ENCODE measurements at places on chromosomes 1 and 21.

- no peak for DNase-seq
These were observed 110.1 kb upstream of the ATP1A1 start for GRCh38 chr1:116262995-116263385.

GRCh38 chr1:14866911-14867612 is 268.6 kb downstream of the KAZN start:
- DNase-seq, result no peak

DNA sequence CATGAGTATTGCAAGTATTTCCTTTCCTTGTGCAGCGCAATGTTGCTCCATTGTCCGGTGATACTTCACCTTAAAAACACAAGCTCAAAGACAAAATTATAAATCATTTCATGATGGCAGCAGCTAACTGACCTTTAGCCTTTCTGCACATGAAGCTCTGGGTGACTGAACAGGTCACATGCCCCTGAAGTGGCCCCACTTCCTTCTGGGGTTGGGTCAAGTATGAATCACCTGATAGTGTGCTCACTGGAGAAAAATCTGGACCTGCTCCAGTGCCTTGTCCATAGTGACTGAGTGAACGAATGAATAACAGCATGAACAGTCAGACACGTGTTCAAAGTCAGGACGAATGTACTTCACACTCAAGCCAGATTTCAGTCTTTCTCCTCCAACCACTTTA is 658.9 kb downstream of the NPHP4 start:
- DNase-seq, result no peak

DNA sequence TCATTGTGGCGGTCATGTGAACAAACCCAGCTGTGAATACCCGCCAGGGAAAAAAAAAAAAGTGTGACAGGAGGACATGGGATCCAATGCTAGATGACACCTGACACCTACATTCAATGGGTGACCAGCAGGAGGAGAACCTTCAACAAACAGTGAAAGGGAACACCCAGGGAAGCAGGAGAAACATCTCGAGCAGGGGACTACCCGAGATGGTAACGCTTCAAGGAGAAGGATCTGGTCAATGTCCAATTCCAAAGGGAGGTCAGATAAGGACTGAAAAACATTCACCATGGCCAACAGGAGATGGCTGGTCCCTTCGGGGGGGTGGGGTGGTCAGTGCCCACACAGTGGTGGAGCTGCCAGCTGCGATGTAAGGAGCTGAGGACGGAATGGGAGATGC is 46.3 kb downstream of the PTPN14 start:
- no peak for DNase-seq

DNA sequence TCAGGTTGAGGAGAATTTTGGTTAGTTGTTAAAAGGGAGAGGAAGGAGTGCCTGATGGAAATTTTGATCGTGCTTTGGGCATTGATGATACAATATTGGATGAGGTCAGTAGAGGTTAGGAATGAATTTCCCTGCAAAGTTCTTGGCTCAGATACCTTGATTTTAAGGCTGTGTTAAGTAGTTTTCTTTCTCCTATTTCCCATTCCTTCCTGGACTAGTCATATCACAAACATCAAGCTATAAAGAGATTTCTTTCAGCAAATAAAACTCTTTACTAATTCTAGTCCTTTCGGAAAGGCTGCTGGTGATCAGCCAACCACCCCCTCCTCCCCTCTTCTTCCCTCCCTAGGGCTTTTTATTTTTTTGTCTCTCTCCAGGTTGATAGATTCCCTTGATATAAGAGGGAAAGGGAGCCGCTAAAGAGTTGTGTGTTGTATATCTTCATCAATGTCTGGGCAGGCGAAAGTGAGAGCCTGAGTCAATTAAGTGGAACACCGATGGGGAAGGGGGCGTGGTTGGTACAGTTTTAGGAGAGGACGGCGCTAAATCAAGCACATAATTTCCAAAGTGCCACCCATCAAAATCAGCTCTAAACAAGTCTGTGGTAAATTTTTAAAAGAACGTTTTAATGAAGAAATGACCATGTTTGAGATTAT is 100.1 kb upstream of the PLXNA2 start:
- no peak for DNase-seq

- no peak for DNase-seq
These were observed 54.7 kb downstream of the MRPS6 start for GRCh38 chr21:34128124-34128523.

DNA sequence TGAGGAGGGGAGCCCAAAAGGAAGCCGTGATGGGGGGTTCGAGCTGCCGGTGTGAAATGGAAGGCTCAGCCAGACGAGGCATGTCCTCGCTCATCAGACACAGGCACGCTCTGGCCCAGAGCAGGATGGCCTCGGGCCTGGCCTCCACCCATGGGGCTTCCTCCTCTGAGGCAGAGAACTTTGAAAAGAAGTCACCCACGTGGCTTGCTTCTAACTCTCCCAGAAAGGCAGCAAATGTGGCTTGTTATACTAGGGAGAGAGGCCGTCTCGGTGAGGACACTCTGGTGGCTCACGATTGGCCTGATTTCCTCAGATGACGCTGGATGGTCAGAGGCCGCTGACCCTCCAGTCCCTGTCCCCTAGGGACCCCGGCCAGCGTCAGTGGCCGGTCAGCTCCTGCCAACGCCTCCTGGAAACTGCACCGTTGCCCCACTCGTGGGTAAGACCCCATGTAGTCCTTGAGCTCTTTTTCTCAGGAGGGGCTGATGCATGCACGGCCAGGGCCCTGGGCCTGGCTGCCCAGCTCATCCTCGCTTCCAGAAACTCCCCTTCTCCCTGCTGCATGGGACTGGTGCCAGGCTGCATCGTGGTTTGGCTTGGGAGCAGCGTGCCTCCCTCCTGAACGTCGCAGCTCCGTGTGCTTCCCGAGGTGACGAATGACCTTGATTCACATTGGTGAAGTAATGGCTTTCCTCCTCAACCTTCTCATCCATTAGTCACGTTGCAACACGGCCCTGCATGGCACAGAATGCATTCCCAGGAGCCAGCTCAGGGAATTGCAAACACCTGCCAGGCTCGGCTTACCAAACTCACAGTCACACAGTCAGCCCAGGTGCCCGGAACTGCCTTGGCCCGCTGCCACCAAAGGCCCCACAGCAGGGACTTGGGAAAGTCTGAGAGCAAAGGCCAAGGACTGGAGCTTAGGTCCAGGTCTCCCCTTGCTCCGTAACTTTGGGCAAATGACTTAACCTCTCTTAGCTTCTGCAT is 58.8 kb downstream of the TOMM20 start:
- peak; percentile 96 for DNase-seq
